Activated naive CD4-positive, alpha-beta T cell treated with anti-CD3 and anti-CD28 coated beads for 36 hours (primary cell): ENCODE measurements at places on chromosomes 13 and 19. TPM values are rescaled to one million over a fixed set of nuclear protein-coding genes. Genes with fewer than 3 reads are reported as not detected.

GRCh38 chr19:29675650-29676186 is 10.5 kb downstream of the PLEKHF1 start:
- no peak for DNase-seq

DNA sequence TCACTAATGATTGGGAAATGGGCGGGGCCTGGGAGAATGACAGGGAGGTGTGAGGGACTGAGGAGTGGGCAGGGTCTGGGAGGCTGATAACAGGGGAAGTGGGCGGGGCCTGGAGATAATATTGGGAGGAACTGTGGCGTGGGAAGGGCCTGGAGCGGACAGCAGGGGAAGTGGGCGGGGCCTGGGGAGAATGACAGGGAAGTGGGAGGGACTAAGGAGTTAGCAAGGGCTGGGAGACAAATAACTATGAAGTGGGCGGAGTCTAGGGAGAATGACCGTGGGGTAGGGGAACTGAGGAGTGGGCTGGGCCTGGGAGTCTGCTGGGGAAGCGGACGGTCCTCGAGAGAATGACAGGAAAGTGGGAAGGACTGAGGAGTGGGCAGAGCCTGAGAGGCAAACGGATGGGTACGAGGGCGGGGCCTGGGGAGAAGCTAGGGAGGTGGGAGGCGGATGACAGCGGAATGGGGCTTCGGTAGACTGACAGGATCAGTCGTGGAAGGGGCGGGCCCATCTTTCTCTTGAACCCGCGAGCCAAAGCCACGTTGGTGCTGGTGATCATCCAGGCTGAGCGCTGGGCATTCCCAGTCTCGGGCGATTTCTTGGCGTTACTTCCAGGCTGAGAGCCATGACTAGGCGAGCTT is 14.0 kb upstream of the TUBB4A start:
- DNase-seq = peak; percentile 89

DNA sequence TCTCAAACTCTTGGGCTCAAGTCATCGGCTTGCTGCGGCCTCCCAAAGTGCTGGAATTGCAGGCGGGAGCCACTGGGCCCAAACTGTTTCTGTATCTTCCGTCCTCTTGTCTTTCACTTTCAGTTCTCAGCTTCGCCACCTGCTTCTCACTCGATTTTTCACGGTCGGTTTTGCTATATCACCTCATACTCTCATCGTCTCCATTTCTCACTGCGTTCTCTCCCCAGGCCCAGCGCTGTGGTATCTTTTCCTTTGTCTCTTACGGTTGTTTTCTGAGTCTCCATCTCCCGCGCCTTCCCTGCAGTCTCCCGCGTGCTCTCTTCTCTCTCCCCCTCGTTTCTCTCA is 14.9 kb downstream of the SSC5D start:
- no peak for DNase-seq

DNA sequence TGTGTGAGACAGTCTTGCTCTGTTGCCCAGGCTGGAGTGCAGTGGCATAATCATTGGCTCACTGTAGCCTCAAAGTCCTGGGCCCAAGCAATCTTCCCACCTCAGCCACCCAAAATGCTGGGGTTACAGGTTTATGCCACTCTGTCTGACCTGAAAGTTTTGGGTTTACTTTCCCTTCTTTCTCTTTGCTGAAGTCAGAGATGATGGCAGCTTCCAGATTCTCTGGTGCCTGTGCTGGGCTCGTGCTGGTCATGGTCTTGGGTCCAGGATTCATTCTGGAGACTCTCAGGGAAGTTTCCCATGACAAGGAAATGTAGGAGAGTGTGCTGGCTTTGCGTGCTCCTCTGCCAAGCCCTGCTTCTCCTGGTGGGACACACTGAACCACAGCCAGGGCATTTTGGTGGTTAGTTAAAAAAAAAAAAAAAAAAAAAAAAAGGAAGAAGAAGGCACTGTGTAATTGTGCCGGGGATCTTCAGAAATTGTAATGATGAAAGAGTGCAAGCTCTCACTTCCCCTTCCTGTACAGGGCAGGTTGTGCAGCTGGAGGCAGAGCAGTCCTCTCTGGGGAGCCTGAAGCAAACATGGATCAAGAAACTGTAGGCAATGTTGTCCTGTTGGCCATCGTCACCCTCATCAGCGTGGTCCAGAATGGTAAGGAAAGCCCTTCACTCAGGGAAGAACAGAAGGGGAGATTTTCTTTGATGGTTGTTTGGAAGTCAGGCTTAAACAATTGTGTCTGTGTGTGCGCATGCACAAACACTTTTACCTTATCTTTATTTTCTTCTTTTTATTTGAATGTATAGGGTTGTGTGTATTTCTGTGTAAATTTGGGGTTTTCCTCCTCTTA is at the start of gene ALOX5AP:
ALOX5AP (plus strand) TSS at position 519 of the 847 bp plus-strand sequence; CDS start at position 582, 63 bp downstream.
- DNase-seq = peak; percentile 67

DNA sequence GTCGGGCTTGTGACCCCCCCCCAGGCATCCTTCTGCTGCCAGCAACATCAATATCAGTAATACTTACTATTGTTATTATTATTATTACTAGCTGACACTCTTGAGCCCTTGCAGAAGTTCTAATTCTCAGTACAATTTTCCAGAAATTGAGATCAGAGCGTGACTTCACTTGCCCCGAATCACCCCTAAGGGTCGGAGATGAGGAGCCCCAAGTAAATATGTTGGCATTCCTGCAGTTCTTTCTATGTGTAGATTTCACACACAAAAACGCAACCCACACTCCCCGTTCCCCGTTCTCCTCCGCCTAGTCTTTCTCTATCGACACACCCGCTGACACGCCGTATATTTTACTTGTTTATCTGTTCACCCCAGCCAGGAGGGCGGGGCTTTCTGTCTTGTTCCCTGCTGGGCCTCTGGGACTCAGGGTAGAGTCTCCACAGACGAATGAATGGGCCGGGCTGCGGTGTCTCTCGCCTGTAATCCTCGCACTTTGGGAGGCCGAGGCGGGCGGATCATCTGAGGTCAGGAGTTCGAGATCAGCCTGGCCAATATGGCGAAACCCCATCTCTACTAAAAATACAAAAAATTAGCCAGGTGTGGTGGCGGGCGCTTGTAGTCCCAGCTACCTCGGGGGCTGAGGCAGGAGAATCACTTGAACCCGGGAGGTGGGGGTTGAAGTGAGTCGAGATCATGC is 14.7 kb downstream of the TLE5 start:
- DNase-seq = peak; percentile 86

- no peak for DNase-seq
Measured at GRCh38 chr19:19204181-19204580, 967 bp upstream of the NR2C2AP start.

DNA sequence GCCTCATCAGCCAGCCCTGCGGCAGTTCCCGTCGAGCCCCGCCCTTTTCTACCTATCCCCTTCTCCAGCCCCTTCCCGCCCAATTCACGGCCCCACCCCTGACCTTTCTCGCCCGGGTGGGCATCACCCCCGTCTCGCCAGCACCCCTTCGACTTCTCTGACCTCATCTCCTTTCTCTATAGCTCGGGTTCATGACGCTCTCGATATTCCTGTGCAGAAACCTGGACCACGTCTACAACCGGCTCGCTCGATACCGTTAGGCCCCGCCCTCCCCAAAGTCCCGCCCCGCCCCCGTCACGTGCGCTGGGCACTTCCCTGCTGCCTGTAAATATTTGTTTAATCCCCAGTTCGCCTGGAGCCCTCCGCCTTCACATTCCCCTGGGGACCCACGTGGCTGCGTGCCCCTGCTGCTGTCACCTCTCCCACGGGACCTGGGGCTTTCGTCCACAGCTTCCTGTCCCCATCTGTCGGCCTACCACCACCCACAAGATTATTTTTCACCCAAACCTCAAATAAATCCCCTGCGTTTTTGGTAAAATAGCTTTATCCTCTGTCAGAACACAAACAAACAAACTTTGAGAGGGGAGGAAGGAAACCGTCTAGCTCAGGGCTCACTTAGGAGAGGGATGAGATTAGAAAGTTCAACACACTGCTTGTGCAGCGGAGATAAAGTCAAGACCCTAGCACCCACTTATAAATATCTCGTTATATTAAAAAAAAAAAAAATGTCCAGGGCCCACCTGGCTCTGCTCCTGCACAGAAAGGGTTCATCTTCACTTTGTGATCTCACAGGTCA is 5.1 kb downstream of the CD37 start:
- no peak for DNase-seq

GRCh38 chr13:112855859-112856258 is 113.2 kb upstream of the MCF2L start:
- DNase-seq = no peak

GRCh38 chr19:54158812-54159351 is 639 bp downstream of the LENG1 start:
- DNase-seq = peak; percentile 51

DNA sequence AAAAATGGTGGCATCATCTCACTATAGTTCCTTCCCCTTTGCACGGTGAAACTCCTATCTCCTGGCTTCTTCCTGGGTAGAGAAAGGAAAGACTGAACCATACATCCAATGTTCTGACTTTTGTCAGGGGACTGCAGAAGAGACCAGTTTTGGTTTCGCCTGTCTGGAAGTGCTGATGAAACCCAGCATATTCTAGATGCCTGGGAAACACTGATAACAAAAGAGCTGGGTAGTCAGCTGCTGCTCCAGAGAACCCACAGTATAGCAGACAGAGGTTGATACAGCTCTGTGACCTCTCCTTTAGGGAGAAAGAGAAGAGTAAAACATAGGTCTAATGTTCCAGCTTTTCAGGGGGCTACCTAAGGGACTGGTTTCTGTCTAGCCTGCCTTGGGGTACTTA is 695.3 kb downstream of the DIAPH3 start:
- no peak for DNase-seq

DNA sequence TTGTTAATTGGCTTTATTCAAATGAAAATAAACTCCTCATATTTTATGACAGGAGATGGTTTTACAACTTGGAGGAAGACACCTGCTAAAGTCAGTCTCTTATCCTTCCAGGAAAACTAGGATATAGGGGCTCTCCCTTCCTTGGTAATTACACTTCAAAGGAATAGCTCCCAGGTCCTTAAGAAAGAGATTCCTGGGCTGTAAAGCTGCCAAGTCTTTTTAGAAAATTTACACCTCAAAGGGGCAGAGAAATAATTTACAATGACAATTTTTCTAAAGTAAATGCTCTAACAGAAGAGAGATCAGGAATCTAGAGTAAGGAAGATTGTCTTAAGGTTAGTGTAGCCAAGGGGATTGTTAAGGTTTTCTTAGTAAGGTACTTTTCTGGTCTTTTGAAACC is 1359.0 kb downstream of the OLFM4 start:
- no peak for DNase-seq

DNA sequence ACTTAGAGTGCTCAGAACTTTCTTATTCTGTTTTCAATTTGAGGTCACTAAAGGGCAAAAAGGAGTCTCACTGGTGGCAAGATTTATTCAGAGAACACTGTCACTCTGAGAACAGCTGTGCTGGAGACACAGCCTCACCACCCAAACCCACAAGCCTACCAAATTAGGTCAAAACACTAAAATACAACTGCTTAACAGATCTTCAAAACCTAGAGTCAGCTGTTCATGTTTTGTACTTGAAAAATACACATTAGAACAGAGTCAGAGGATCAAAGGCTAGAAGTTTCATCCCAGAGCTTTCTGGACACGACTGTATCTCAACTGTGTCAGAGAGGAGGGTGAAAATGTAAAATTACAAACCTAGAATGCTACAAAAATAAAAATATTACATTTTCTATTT is 89.3 kb downstream of the MIPEP start:
- no peak for DNase-seq

- DNase-seq = no peak
Measured at GRCh38 chr19:55596304-55596703, 3.0 kb downstream of the FIZ1 start.

GRCh38 chr19:19068659-19069654 is 5.2 kb downstream of the SLC25A42 start:
- no peak for DNase-seq

GRCh38 chr19:604355-604754 is 14.7 kb downstream of the HCN2 start:
- DNase-seq = peak; percentile 61

- DNase-seq = no peak
Measured at GRCh38 chr13:91232716-91233115, 114.8 kb upstream of the MIR17HG start.

GRCh38 chr13:66803013-66803807 is 426.9 kb downstream of the PCDH9 start:
- DNase-seq = no peak

GRCh38 chr19:3976495-3977241 is 5.8 kb upstream of the DAPK3 start:
- DNase-seq = no peak

DNA sequence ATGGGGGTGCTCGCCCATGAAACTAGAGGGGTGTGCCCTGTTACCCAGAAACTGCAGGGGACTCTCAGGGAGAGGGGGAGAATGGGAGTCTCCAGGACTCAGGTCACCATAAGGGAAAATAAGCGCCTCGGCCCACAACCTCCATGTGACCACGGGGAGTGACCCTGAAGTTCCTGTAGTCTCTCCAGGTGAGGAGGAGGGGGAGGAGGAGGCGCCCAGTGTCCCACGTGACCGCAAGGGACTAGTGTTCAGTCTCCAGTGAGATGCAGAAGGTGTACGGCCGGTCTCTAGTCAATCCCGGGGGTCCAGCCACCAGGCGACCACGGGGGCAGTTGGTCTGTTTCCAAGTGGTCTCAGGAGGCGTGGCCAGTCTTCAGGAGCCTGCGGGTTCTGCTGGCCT is 16.0 kb downstream of the TM6SF2 start:
- DNase-seq = no peak

DNA sequence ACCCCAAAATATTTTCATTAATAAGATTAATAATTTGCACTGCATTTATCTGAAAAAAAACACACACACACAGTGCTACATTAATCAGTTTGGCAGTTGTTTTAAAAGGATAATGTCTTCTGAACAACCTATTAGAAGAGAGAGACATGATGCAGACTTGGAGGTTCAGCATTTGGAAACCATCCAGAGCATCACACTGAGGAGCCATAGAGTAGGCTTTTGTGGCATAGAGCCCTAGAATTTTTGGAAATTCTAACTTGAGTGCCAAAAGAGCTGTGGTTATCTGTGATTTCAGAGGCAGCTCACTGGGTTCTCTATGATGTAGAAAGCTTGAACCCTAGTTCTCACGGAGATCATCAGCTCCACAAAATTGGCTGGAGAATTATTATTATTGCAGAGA is 90.2 kb downstream of the RFC3 start:
- no peak for DNase-seq

- DNase-seq = no peak
Measured at GRCh38 chr19:40411125-40411842, 1.9 kb downstream of the PRX start.

EXOC3L2 gene
- total RNA-seq = not detected

TLE6 gene
- 1.6 TPM for total RNA-seq

PNMA8A gene
- 1.1 TPM for total RNA-seq

RNF17 gene
- total RNA-seq = not detected

SSC5D gene
- total RNA-seq = 0.48 TPM

TUBA3C gene
- total RNA-seq = not detected

S1PR2 gene
- 3.4 TPM for total RNA-seq
